GM23248 (cell line): ENCODE measurements at places on chromosomes 11 and 22.
A peak's percentile ranks its signal among the peaks of the same experiment; 100 is the strongest.

GRCh38 chr22:24156141-24156912 lies 25.0 kb upstream of the SUSD2 start:
- DNase-seq, result peak; percentile 91

DNA sequence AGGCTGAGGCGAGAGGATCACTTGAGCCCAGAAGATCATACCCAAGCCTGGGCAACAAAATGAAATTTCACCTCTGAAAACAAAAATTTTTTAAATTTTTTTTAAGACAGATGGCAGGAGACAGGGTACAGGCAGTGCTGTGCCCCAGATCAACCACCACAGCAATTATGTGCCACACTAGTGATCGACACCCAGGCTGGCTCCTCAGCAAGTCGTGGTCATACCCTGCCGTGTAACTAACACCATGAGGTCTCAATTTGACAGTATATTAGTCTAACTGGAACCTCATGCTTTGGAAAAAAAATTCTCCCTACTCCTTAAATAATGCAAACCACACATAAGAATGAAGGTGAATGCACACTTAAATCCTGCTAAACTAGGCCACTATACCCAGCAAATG lies 8.3 kb downstream of the SF3A1 start:
- DNase-seq, result no peak

DNA sequence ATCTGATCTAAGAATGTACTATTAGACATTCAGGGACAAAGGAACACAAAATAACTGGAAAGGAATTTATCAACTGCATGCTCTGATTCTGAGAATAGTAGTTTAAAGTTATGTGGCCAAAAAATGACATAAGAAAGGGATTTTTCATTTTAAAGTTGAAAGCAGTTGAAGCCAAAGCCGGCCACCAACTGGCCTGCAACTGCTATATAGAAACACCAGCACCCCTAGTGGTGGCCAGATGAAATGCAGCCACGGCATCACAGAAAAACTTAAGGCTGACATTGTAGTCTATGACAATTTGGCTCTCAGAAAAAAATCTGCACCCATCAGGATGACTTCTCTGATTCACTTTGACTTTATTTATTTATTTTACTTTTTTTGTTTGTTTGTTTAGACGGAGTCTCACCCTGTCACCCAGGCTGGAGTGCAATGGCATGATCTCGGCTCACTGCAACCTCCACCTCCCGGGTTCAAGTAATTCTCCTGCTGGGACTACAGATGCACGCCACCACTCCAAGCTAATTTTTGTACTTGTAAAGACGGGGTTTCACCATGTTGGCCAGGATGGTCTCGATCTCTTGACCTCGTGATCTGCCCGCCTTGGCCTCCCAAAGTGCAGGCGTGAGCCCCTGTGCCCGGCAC lies 59.2 kb downstream of the SLC35F2 start:
- peak; percentile 80 for DNase-seq

DNA sequence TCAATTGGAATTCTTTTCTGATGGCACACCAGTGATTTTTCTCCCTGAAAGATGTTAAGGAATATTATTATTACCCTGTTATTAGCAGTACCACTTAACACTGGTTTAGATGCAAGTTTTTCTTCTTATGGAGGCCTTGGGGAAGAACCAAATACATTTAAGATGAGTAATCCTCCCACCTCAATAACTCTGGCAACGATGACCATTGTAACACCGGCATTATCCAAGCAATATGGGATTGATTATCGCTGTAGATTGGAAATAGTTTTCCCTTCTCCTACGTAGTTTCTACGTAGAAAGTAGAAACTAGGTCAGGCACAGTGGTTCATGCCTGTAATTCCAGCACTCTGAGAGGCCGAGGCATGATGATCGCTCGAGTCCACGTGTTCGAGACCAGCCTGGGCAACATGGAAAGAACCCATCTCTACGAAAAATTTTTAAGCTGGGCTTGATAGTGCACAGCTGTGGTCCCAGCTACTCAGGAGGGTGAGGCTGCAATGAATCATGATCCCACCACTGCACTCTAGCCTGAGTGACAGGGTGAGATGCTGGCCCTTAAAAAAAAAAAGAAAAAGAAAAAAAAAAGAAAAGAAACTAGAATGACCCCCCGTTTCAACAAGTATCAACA lies 45.5 kb downstream of the PACSIN2 start:
- peak; percentile 96 for DNase-seq

- peak; percentile 18 for DNase-seq
These were observed 52.2 kb downstream of the C22orf42 start for GRCh38 chr22:32106930-32107329.

DNA sequence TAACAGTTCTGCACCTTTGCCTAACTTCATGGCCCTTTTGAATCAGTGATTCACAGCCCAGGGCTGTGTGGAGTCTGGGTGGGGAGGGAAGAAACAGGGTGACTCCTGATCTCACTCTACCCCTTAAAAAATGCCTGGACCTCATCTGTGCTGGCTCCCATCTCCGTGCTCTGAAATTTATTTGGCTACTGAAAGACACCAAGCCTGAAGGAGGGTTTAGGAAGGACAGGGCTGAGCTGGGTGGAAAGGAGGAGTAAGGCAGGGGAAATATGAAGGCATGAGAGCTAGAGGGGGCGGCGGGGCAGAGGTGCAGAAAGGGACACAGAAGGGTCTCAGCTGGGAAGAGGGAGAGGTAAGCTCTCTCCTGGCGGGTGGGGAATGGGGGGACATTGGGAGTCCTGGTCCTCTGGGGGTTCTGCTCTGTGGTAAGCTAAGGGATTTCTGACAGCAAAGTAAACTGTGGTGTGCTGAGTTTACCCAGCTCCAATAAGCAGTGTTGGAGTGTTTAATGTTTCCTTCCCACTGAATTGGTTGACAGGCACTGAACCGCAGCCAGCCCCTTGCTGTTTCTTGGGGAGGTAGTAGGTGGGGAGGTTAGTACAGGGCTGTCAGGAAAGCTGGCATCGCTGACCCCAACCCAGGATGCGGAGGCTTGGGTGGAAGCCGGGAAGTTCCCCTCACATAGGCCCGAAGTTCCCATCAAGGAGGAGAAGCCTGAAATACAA lies 71.1 kb downstream of the RPUSD4 start:
- peak; percentile 59 for DNase-seq

GRCh38 chr11:17828311-17828751 lies 93.8 kb downstream of the KCNC1 start:
- peak; percentile 80 for DNase-seq

GRCh38 chr11:77753230-77753629 lies 67.3 kb downstream of the RSF1 start:
- DNase-seq, result no peak

GRCh38 chr22:46092670-46093410 lies 57.5 kb upstream of the PPARA start:
- DNase-seq, result peak; percentile 61

- no peak for DNase-seq
These were observed 137.3 kb downstream of the WNT11 start for GRCh38 chr11:76069001-76069400.

GRCh38 chr11:48081151-48082010 lies 101.0 kb downstream of the PTPRJ start:
- peak; percentile 92 for DNase-seq

GRCh38 chr11:134659882-134660281 lies 247.8 kb upstream of the B3GAT1 start:
- no peak for DNase-seq

- no peak for DNase-seq
These were observed 105.0 kb downstream of the TRIM29 start for GRCh38 chr11:120032766-120033390.

DNA sequence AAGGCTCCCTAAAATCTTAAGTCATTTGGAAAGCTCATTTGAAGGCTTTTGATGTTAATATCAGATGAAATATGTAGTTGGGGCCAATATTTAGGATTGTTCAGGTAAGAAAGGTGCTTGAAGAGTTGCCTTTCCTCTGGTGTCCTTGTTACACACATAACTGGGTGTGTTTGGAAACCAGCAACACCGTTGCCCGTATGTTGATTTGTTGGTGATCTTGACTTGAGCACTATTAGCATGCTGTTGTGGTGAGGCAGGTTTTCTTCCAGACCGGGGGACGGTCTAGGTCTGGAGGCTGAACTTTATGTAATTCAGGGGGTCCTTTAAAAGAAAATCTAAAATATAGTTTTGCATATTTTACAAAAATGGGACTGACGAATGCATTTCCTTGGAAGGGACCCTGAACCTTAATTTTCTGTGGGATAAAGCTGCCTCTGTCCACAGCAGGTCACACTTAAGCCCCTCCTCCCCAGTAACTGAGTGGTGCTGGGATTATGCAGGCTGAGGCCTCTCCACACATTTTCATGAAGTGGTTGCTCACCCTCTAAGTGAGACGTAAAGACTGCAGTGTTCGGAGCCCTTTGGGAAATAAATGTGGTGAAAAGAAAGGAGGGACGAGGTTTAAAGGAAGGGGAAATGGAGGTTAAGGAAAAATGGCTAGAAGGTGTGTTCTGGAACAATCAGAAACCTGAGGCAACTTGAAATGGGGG lies 1.8 kb downstream of the YWHAH start:
- peak; percentile 27 for DNase-seq

- DNase-seq, result peak; percentile 83
These were observed 40.5 kb downstream of the ARHGAP1 start for GRCh38 chr11:46659908-46660307.

GRCh38 chr11:102316346-102316904 lies 859 bp upstream of the BIRC3 start:
- no peak for DNase-seq

DNA sequence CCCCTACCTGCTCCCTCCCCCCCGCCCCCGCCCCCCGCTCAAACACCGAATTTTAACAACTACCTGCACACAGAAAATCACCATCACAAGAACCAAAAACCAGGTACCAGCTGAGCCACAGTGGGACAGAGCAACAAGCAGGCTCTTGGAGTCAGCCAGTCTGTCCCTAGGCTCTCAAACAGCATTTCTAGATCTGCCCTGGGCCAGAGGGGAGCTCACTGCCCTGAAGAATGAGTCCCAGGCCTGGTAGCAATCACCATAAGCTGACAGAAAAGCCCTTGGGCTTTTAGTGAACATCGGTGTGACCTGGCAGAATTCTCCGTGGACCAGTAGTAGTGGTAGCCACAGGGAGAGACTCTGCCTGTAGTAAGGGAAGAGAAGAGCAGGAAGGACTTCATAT lies 58.3 kb downstream of the C11orf87 start:
- DNase-seq, result no peak

DNA sequence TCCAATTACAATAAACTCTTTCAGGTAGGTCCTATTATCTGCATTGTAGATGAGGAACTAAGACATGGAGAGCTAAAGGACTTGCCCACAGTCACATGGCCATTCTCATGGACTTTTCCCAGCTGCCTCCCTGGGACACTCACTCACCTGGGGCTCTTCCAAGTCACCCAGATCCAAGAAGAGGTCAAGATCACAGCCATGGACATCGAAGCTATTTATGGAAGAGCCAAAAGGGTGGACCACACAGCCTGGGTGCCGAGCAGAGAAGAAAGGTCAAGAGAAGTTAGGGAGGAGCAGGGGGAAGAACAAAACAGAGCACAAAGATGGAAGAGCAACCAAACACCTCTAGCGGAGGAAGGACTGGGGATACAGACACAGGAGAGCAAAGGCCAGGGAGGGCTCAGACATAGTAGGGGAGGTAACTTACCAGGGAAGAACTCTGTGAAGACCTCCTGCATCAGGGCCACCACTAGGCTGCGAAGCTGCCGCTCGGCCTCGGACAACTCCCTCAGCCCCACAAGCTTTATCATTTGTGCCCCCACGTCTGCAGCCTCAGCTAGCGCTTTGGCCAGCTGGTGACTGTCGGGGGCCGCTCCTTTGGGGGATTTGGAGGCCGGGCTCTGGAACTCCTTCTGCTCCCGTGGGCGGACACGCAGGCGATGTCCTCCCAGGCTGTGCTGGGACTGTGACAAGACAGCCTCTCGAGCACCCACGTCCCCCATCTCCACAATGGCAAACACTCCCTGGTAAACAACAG lies 7.4 kb upstream of the EEF1G start:
- no peak for DNase-seq

GRCh38 chr11:120074076-120074475 lies 63.8 kb downstream of the TRIM29 start:
- DNase-seq, result no peak

GRCh38 chr11:119624102-119624615 lies 104.8 kb downstream of the NECTIN1 start:
- DNase-seq, result no peak

DNA sequence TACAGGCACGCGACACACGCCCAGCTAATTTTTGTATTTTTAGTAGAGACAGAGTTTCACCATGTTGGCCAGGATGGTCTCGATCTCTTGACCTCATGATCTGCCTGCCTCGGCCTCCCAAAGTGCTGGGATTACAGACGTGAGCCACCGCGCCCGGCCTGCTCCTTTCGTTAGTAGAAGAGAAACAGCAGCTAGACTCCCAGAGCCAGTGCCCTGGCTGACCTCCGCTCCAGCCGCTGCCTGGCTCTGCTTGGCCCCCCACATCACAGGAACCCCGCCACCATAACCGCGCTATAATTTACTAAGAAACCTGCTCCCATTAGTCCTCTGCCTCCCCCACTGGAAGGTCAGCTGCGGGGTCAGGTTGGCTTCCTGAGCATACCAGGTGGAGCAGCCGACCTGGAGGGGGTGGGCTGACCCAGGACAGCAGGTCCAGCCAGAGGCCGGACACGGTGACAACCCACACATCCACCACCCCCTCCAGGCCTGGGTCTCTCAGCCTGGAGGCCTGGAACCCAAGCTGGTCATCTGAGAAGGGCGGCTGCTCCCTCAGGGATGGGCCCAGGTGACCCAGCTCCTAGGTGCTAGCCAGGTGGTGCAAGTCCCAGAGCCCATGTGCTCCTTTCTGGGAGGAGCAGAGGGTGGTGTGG lies 7.5 kb upstream of the POLDIP3 start:
- DNase-seq, result no peak

GRCh38 chr11:22577854-22578253 lies 47.8 kb downstream of the FANCF start:
- DNase-seq, result no peak

- DNase-seq, result no peak
These were observed 224.7 kb downstream of the SNX19 start for GRCh38 chr11:130691581-130691980.

DNA sequence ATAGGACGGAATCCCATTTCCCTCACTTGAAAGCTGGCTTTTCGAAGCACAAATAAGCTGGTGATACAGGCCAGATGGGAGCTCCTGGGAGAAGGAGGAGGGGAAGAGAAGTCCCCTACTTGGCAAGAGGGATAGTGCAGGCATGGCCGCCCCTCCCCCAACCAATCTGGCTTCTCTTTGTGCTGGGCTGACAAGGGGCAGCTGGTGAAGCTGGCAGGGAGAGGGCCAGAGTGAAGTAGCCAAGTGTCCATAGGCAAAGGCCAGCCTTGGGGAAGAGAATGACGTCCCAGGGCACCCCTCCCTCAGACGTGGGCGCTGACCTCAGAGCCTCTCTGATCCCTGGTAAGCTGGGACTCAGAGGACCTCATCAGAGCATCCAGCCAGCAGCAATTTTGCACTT lies 78.7 kb upstream of the GRAMD1B start:
- DNase-seq, result no peak
